Activated CD8-positive, alpha-beta T cell treated with anti-CD3 and anti-CD28 coated beads, Interleukin-2, amount 10 ng/mL, durations not matched to agents 7 days and 5 days (primary cell): ENCODE measurements at places on chromosomes 13 and 19. TPM values are rescaled to one million over a fixed set of nuclear protein-coding genes. Genes with fewer than 3 reads are reported as not detected.

DNA sequence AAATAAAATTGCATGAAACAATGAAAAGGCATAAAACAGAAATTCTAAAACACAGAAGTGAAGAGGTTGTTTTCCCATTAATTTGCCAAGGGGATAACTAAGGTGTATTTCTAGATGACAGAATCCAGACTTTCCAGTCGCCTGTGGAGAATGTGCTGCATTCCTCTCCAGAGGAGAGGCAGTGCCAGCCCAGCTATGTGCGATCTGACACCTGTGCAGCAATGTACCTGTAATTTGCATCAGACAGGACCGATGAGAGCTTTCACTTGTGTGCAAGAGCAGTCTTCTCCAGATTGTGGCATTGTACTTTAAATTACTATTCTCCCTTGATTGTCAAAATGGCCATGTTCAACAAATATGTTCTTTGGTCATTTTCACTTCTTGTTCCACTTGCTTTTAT lies 1037.9 kb downstream of the EFNB2 start:
- no peaks in the 10 kb centered on the region for H3K36me3 ChIP-seq
- no peaks in the 10 kb centered on the region for H3K27me3 ChIP-seq
- no peak for DNase-seq
- H3K27ac ChIP-seq = no peak overlapping the region
- no peaks in the 10 kb centered on the region for H3K4me1 ChIP-seq

DNA sequence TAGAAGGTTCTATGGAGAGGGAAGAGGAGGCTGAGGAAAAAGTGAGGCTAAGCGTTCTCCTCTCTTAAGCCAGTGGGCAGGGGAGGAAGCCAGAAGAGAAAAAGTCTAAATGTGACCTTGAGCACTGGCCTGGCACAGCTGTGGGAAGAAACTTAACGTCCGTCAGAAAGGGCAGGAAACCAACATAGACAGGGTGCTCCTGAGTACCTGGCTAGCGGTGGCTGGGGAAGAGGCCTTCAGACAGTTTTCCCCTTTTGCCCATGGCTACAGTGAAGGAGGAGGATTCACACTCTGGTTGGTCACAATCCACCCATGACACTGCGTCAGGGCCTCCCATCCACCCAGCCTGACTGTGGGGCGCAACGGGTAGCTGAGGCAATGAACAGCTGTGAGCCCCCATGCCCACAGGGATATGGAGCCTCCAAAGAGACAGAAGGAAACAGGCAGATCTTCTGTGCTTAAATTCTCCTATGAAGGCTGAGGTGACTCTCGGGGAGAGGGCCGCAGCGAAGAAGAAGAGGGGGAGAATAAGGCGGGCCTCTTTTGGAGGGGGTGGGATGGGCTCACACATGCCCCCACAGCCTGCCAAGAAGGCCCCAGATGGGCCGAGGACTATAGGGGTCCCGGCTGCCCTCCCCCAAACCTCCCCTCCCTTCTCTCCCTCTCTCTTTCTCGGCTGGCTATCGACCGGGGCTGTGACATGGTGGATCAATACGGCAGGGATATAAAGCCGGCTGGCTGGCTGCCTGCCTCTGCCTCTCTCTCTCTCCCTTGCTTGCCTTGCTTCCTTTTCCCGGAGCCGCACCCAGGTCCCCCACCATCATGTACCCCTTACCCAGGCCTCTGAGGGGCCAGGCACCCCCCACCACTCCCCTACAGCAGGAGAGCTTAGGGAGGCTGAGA lies 19.8 kb upstream of the POU2F2 start:
- H3K27ac ChIP-seq = no peak overlapping the region
- no peak overlapping the region for H3K4me3 ChIP-seq
- no peak for DNase-seq
- no peaks in the 10 kb centered on the region for H3K36me3 ChIP-seq

GRCh38 chr13:50715402-50716146 lies 127.9 kb downstream of the DLEU7 start:
- H3K27ac ChIP-seq = peak overlapping the region; percentile 35
- peaks cover 16% of the 10 kb centered on the region for H3K27me3 ChIP-seq
- no peak overlapping the region for H3K4me3 ChIP-seq
- DNase-seq = no peak
- no peaks in the 10 kb centered on the region for H3K36me3 ChIP-seq

GRCh38 chr19:40231544-40232424 lies 5.3 kb upstream of the CCNP start:
- no peak for DNase-seq
- peaks cover 10% of the 10 kb centered on the region for H3K27me3 ChIP-seq
- H3K36me3 ChIP-seq = peaks cover 7% of the 10 kb centered on the region

DNA sequence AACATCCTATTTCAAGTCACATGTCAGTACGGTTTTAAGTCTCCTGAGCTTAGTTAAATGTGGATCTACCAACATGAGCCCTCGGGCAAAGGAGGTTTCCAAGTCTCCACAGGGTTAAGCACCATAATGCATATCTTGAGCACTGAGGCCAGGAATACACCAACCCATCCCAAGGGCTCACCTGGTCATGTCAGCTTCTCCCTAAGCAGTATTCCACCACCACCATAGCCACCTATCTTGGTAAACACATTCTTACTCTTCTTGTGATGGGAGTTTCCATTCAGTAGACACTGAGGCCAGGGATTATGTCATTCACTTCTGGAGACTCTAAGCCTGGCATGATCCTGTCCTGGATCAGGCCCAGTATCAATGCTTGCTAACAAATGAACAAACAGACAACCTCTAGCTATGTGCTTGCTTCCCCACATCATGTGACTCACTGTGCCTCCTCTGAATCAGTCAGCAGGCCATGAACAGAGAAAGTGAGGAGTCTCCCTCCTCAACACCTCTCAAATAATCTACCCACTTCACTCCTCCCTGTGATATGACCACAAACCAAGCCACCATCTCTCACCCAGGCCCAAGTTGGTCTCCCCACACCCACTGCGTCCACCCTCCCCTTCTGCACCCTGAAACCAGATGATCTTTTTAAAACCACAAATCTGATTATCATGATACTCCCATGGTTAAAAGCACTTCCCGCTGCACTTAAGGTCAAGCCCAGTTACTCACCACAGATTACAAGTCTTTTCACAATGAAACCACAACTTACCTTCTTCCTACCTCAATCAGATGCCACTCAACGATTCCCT lies 5.8 kb downstream of the PEG3 start:
- no peak overlapping the region for H3K4me3 ChIP-seq
- no peak for DNase-seq
- no peaks in the 10 kb centered on the region for H3K27me3 ChIP-seq
- peaks cover 14% of the 10 kb centered on the region for H3K36me3 ChIP-seq
- no peak overlapping the region for H3K27ac ChIP-seq

- no peak overlapping the region for H3K27ac ChIP-seq
- no peaks in the 10 kb centered on the region for H3K36me3 ChIP-seq
- H3K4me3 ChIP-seq = no peak overlapping the region
Observed at GRCh38 chr13:27411341-27411740, 13.1 kb upstream of the GTF3A start.

DNA sequence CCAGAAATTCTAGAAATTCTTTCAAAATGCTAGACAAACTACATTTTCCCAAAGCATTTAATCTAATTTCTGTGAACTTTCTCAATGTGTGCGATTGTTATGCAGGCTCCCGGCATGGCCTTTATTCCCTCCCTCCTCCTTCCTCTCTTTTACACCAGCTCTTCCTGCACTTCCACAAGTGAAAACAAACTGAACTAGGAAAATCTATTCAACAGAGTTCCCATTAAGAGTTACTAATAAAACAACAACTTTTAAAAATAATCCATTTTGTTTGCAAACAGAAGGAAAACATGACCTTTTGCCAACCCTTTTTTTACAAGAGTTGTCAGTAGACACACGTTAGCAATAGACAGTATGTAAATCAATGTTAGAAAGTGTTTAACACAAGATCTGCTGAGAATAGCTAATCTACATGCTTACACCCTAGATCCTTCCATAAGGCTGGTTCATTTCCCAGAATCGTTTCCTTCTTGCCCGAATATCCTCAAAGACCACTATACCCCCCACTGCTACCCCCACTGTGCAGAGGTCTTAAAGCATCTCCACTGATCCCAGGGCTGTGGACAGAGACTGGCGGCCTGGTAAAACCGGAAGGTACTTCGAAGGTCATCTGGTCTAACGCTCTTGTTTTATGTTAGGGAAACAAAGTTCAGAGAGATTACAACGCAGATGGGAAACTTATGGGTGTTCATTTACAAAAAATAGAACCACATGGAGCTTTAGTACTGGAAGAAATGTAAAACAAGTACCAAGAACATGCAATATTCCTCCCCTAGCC lies 98.0 kb downstream of the FOXO1 start:
- peaks cover 3% of the 10 kb centered on the region for H3K36me3 ChIP-seq
- no peak for DNase-seq
- peaks cover 59% of the 10 kb centered on the region for H3K4me1 ChIP-seq
- H3K27ac ChIP-seq = no peak overlapping the region
- H3K27me3 ChIP-seq = no peaks in the 10 kb centered on the region

- H3K4me1 ChIP-seq = no peaks in the 10 kb centered on the region
- peaks cover 20% of the 10 kb centered on the region for H3K36me3 ChIP-seq
- no peak for DNase-seq
- H3K27ac ChIP-seq = no peak overlapping the region
- H3K27me3 ChIP-seq = no peaks in the 10 kb centered on the region
- H3K4me3 ChIP-seq = no peak overlapping the region
Observed at GRCh38 chr19:43908659-43909058, 26.4 kb downstream of the ZNF45 start.

- H3K4me3 ChIP-seq = no peak overlapping the region
- H3K36me3 ChIP-seq = peaks cover 39% of the 10 kb centered on the region
- H3K4me1 ChIP-seq = peaks cover 23% of the 10 kb centered on the region
- H3K27ac ChIP-seq = no peak overlapping the region
Observed at GRCh38 chr19:2231621-2232221, 4.4 kb downstream of the PLEKHJ1 start.

DNA sequence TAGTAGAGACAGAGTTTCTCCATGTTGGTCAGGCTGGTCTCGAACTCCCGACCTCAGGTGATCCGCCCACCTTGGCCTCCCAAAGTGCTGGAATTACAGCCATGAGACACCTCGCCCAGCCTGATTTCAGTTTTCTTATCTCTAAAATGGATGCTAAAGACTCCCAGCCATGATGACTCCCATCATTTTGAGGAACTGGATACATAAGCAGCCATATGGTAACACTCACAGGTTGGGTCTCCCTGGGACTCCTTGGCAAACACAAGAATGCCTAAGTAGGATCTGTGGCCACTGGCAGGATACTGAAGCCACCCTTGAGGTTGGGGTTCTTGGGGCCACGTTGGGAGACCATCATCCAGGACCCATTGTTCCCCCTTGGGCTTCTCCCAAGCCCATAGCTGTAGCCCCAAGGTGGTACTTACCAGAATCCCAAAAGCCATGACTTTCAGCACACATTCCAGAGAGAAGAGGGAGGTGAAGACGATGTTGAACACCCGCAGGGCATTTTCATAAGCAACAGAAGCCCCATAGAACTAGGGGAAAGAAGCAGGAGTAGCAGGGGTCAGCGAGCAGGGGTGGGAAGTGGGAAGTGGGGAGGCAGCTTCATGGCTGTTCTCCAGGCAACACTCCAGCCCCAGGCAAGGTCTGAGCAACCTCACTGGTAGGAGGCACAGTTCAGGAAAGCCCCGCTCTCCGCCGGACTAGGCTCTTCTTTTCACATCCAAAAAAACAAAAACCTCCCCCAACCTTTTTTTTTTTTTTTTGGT lies 102.5 kb downstream of the IER2 start:
- H3K4me3 ChIP-seq = no peak overlapping the region
- H3K36me3 ChIP-seq = no peaks in the 10 kb centered on the region
- no peak for DNase-seq
- H3K4me1 ChIP-seq = no peaks in the 10 kb centered on the region
- H3K27me3 ChIP-seq = peaks cover 13% of the 10 kb centered on the region
- no peak overlapping the region for H3K27ac ChIP-seq

SIGLEC8 gene
- not detected for total RNA-seq
